CD4-positive, alpha-beta T cell treated with Interleukin-10 for 1 hour (primary cell): ENCODE measurements at places on chromosomes 1 and 21.
A peak's percentile ranks its signal among the peaks of the same experiment; 100 is the strongest.

GRCh38 chr1:55639051-55639450, 423.9 kb upstream of the USP24 start:
- DNase-seq, result no peak

- no peak for DNase-seq
Measured at GRCh38 chr1:47554082-47554481, 116.2 kb downstream of the FOXD2 start.

GRCh38 chr1:160206036-160206389, 829 bp downstream of the PEA15 start:
- DNase-seq, result peak; percentile 61

GRCh38 chr1:191174298-191174697, 696.6 kb upstream of the BRINP3 start:
- no peak for DNase-seq

DNA sequence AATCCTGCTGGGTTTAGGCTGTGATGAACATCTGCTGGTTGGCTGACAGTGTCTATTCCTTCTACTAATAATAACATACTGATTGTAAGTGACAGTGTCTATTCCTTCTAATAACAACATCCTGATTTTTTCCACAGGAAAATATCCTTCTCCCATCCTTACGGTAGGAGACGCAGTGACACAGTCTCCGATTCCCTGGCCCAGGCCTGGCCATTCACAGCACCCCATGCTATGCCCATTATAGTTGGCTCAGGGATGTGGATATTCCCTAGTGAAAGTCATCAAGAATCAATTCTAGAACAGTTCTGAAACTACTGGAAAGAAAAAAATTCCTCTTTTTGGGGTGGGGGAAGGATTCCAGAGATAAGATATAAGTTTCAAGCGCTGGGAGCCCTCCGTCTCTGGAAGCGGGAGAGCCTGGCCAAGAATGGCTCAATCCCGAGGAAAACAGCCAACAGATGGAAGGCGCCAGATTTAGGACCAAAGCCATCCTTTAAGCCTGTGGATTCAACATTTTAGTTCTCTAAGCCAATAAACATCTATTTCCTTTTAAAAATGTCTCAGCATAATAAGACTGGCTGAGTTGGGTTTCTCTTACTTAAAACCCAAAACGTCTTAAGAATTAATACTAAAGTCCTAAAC, 88.6 kb downstream of the GPATCH2 start:
- DNase-seq, result no peak

DNA sequence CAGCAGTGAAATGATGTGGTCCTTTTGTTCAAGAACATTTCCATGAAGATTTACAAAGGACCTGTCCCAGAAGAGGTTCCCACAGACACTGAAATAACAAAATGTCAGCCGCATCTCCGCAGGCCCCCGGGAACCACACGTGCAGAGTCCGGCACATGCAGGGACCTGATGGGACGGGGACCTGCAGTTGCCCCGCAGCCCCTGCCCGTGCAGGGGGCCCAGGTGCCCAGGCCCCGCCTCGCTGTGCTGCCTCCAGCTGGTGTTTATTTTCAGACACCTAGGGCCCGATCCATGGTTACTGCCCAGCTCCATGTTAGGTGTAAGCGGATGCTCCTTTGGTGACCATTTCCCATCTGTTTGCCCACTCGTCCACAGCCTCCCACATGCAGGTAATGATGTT, 149.3 kb upstream of the ARHGEF16 start:
- no peak for DNase-seq
